Left renal pelvis (tissue), 4 donors: ENCODE measurements at places on chromosomes 13 and 19. TPM values are rescaled to one million over a fixed set of nuclear protein-coding genes. Genes with fewer than 3 reads are reported as not detected.

DNA sequence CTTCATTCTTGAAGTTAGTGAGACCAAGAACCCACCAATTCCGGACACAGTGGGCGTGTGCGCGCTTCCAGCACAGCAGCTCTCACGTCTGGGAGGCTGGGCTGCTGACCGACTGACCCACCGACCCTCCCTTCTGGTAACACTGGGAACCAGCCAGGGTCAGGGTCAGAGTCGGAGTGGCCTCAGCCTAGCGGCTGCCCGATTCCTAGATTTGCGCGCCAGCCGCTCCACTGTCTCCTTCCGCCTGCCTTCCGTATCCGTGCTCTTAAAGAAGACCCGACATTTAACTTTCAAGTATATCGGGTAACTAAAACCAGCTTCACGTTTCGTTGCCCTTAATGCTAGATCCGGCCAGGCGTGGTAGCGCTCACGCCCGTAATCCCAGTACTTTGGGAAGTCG lies 41.1 kb downstream of the SERP2 start:
- no peak for DNase-seq

GRCh38 chr13:110492679-110493593 lies 68.6 kb downstream of the RAB20 start:
- no peak for DNase-seq

DNA sequence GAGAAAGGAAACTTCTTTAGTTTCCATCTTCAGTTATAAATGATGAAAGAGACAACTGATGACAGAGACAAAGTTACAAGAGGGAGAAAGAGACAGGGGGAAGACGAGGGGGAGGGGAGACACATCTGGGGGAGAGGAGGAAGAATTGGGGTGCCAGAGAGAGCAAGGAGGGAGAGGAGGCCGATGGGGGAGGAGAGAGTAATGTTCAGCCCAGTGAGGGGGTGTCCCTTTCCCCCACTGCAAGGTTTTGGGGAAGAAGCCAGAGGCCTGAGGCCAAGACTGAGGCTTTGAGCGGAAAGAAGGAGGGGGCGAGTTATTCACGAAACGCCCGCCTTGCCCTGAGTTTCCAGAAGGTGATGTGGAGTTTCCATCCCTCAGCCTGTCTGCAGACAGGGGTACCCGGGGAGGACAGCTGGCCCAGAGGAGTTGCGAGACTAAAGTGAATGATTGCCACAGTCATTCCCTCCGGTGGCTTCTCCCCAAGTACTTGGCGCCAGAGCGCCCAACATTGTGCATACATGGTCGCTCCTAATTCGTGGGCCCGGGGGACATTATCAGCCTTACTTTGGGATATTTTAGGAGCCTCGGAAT lies 558 bp upstream of the PPAN start:
- no peak for DNase-seq

GRCh38 chr13:28049880-28050875 lies 50.2 kb downstream of the FLT3 start:
- no peak for DNase-seq

GRCh38 chr19:7851623-7852500 lies 21.8 kb downstream of the EVI5L start:
- no peak for DNase-seq

DNA sequence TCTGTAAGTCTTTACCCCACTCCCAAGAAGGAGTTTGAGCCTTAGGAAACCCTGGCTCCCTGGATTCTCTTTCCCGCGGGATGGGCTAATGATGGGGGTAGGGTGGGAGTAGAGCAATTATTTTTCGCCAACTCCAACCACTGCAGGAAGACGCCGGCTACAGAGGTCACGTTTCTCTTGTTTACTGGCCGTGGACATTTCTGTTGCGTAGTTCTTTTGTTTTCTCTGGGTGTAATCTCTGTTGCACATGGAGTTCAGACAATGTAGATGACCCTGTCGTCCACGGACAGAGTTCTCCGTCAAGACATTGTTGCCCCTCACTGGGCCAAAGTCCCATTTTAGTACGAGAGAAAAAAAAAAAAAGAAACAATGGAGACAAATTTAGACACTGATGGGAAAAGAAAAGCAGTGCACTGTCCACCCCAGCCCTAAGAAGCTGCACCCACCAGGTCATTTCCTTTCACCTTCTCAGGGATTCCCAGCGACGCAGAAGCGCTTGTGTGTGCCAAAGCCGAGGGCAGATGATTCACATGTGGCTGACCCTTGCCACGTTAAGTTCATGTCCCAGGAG lies 133.9 kb upstream of the ARGLU1 start:
- no peak for DNase-seq

- DNase-seq: no peak
Observed at GRCh38 chr19:47608969-47609905, at the start of gene BICRA. Gene BICRA (plus strand): TSS chr19:47609134. CDS start chr19:47673575, 64,441 bp downstream.

Gene CRB3
- 39.8 TPM for polyA plus RNA-seq
